ENCODE measurements at places on chromosomes 3 and 15.

GRCh38 chr3:194711913-194712312 lies 26.2 kb downstream of the FAM43A start:
- DNase-seq = no peak

GRCh38 chr3:26058901-26059321 lies 269.0 kb downstream of the OXSM start:
- no peak for DNase-seq

DNA sequence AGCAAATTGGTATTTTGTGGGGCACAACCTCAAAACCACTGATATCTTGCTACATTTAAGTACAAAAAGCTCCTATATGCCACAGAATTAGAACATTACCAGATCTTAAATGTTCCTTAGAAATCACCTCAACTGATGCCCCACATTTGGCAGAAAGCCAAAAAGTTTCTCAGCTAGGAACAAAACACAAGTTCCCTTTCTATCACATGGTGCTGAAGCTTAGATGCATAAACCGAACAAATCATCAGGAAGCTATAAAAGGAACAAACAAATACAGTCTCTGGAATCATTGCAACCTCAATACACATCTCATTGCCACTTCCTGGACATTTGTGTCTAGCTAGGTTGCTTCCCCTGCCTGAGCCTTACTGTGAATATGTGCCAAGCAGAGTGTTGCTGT lies 492.6 kb downstream of the LPP start:
- DNase-seq = no peak

- DNase-seq = no peak
These were observed 150.9 kb downstream of the RYR3 start for GRCh38 chr15:33461671-33462070.

DNA sequence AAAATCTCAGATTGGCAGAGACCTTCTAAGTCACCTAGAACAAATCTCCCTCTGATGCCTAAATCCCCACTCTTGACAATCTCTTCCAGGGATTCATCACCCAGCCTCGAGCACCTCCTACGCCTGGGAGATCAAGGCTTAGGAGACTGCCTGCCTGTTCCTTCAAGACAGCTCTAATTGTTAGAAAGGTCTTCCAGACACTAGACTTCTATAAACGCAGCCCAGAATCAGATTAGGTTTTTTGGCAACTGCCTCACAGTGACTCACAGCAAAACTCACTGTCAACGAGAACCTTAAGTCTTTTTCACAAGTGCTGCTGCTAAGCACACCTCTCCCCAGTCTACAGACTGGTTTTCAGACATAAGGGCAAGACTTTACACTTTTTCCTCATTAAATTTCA lies 23.1 kb downstream of the SRGAP3 start:
- no peak for DNase-seq

DNA sequence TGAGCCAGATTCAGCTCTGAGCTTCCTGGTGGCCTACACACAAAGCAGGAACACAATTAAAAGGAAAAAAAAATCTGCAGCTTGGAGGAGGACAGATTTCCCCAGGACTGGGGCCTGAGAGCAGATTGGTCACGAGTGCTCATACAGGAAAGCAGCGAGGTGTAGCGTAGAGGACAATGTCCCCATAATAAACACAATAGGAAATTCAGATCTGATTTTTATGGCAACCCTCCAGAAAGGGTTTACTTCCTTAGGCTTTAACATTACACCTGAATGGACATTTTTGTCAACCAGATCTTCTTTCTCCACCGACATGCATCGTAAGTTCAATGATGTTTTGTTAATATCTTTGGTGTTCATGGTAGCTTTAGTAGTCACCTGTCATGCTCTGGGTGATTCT lies 23.3 kb downstream of the SLC6A20 start:
- no peak for DNase-seq

DNA sequence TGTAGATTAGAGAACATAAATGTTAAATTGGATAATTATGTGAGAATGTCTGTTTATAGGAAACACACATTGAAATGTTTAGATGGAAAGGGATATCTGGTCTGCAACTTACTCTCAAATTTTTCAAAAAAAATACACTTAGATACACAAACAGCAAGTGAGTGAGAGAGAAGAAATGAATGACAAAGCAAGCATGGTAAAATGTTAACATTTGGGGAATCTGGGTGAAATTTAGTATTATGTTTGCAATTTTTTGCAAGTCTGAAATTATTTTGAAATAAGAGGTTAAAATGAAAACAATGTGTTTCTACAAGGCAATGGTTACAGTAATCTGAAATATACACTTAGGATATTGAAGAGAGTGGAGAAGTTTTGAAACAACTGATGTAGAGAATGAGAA lies 134.3 kb downstream of the GLDN start:
- no peak for DNase-seq

DNA sequence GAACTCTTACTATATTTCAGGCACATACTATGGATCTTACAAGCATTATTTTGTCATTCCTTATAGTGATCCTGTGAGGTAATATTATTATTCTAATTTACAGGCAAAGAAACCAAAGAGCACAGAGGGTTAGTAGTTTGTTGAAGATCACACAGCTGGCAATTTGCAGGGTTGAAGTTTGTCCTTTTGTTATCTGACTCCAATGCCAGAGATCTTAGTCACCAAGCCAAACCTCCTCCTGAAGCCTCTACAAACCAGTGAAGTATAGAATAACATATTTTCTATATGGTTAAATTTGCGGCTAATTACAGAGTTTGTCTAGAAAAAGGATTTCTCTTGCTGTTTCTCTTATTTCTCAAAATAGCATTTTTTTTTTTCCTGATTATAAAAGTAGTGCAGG lies 11.2 kb downstream of the ISLR2 start:
- DNase-seq = no peak

DNA sequence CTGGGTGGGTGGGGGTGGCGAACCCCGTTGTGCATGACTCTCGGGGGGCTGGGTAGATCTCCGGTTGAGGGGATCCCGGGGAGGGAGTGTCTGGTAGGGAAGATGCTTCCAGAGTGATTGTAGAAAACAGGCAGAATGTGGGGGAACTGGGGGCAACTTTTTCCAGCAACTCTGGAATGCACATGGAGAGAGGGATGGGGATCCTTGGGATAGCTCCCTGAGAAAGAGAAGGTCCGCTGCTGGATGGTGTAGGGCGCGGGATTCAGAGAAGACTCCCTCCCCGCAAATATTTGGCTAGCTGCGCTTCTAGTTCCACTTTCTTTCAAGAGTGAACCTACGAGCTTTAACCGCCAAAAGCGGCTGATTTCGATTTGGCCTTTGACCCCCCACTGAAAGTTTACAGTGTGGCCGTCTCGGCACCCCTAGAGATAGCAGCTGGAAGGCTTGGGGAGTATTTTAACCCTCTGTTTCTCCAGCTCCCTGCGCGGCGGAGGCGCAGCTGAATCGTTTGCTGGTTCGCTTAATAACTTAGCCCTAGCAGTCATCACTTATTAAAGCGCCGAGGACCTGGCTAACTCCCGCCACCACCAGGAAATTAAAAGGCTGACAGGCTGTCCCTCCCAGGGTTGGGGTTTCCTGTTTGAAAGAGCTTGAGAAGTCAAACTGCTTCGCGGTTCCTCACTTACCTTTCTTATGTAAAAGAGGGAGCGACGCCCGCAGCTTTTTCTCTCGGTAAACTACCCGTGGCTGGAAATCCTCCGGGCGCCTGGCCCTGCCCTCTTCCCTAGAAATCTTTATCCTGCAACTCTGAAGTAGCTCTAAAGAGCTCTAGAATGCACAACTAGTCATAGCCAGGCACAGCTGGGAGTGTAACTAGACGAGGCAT lies 1.2 kb downstream of the PHLDB2 start:
- DNase-seq = peak; percentile 29

DNA sequence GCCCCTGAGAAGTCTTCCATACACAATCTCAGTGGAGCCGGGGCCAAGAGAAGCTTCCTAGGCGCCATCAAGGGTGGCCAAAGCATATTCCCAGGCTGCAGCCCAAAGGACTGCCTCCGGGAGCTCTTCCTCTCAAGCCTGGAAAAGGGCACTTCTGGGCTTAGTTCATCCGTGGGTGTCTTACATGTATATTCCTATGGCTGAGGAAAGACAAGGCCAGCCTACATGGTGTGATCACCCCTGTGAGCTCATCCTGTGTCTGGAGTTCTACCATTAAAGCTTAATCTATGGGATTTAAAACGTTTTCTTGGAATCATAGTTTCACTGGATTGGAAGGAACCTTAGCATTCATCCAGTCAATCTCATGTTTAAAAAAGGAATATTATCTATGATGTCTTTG lies 21.9 kb upstream of the TIMP4 start:
- no peak for DNase-seq

GRCh38 chr3:30586096-30586805 lies 20.1 kb upstream of the TGFBR2 start:
- no peak for DNase-seq

DNA sequence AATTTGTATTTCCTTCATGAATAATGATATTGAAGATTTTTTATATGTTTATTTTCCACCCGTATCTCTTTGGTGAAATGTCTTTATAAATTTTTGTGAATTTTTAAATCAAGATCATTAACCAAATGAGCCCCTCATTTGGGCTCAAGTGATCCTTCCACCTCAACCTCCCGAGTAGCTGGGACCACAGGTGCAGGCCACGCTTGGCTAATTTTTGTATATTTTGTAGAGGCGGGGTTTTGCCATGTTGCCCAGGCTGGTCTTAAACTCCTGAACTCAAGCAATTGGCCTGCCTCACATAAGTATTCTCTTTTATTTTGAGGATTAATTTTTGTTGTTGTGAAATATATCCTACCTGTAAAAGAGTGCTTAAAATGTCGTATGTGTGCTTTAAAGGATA lies 4.9 kb downstream of the BBS4 start:
- DNase-seq = no peak

- DNase-seq = no peak
These were observed 10.1 kb upstream of the FBXW12 start for GRCh38 chr3:48361928-48362327.

- DNase-seq = no peak
These were observed 31.4 kb upstream of the POU1F1 start for GRCh38 chr3:87307805-87308204.

GRCh38 chr3:8734908-8735307 lies 1.3 kb downstream of the CAV3 start:
- DNase-seq = no peak

DNA sequence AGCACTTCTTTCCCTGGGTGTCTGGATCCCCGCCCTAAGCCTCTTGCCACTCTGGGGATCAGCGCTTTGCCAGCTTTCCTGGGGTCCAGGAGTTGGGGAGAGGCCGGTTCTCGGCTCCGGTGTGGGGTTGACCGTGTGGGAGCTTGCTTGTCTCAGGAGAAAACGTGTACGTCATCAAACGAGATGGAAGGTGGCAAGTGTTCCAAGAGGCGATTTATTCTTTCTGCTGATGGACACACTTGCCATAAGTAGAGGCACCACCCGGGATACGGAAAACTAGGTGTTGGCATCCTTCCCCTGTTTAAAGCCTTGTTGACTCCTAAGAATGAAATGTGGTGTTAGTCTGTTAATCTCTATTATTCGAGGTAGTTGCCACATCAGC lies 295 bp downstream of the ZWILCH start:
- DNase-seq = no peak

DNA sequence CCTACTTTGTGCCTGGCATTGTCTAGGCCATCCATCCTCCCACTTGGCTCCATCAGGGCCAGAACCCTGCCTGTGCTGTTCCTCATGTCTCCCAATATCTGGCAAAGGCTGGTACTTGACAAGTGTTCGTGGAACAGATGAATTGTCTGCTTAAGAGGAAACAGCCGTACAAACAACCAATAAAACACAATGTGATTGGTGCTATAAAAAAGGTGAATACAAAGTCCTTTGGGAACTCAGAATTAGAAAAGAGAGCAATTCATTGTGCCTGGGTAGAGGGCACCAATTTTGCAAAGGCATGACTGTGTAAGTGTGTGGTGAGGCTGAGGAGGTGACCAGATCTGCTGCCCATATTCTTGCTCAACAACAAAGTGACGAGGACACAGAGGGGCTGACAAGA lies 164.5 kb upstream of the PPP2R3A start:
- no peak for DNase-seq

- DNase-seq = no peak
These were observed 38.5 kb downstream of the HPS3 start for GRCh38 chr3:149167898-149168297.

DNA sequence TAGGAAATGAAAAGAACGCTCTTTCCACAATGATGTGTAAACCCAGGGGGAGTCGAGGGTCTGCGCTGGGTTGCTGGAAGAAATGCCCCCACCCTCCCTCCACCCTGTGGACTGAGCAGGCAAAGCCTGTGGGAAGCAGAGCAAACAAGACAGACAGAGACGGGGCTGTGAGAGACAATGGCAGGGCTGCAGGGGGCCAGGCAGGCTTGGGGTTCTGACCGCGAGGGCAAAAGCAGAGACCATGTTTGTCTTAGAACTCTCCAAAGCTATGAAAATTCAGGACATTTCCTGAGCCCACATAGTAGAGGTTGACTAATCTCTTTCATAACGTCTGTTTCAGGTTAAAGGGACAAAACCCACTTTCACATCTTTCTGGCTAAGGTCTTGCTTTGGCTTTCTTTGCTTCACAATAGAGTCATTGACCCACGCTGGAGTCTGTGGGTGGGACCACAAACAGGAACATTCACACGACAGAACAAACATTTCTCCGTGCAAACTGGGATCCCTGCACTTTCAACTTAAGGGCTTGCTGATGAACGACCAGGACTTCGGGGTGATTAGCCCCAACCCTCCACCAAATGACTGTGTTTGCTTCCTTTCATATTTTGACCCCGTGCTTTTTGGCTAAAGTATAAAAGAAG lies 156.0 kb upstream of the TPM1 start:
- no peak for DNase-seq

- no peak for DNase-seq
These were observed 59.9 kb downstream of the CGNL1 start for GRCh38 chr15:57436166-57436565.

DNA sequence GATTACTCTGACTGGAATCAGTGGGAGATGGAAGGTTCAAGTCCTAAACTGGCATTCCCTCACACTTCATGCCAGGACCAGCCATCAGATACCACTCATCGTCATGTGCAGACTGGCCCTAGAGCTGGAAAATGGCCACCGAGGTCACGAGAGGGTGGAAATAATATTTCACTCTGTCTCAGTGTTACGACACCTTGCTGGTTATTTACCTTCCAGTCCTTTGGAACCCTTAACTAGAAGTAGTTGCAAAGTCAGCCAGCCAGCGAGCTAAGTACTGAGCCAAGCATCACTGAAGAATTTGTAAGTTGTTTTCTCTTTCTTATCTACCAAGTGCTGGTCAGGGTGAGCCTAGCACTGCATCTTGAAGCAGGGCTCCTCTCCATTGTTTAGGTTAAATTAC lies 309.9 kb upstream of the RASGRP1 start:
- DNase-seq = no peak

- DNase-seq = no peak
These were observed 6.7 kb downstream of the PAQR5 start for GRCh38 chr15:69305204-69305931.

DNA sequence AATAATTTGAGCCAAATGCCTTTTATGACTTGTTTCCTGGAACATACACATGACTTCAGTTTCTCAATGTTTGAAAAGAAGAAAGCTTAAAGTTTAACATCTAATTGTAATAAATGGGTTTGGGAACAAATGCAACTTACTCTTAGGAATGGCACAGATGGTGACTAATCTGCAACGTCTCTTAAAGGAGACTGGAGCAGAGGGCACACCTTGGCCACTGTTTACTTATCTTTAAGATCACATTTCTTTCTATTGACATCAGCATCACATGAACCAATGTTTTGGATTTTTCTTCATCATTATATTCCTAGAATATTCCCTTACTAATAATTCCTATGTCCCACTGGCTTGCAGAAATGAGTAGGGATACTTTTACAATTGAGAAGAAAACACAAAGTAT lies 229.5 kb downstream of the CHL1 start:
- DNase-seq = no peak

- no peak for DNase-seq
These were observed 175.2 kb downstream of the MEGF11 start for GRCh38 chr15:66078196-66078928.
